ENCODE measurements at places on chromosomes 2 and 18.
A peak's percentile ranks its signal among the peaks of the same experiment; 100 is the strongest.

DNA sequence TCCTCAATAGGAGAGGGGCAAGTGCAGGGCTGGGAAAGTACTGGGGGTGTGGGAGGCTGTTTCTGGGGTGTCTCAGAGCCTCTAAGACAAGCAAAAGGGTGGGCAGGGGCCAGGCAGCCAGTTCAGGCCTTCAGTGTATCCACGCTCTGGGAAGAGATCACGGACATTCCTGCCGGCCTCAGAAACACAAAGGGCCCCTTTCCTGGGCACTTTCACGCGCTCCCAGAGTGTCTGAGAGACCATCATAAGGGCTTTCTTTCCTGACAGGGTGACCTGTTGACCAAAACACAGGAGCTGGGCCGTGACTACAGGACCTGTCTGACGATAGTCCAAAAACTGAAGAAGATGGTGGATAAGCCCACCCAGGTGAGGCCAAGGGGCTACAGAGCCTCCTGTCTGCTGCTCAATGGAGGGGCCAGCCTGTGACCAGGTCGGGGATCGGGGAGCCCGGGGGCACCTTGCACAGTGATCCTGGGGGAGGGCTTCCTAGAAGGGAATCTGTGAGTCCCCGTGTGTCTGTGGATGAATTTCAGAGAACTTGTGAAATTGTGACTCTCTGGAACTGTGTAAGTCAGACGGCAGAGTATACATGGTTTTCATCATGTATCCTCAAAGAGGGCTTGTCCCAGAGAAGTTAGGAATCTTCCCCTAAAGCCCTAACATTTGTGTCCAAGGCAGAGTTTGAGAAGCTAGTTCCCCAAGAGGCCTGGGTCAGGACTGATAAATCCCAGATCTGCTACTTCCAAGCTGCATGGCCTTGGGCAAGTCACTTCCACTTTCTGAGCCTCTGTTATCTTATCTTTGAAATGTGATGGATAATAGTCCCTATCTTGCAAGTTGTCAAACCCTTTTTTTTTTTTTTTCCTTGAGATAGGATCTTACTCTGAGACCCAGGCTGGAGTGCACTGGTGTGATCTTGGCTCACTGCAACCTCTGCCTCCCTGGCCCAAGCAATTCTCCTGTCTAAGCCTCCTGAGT is 1.8 kb downstream of the GNLY start:
- no peak for DNase-seq

- DNase-seq: no peak
Observed at GRCh38 chr2:73902284-73902683, 9.5 kb downstream of the ACTG2 start.

DNA sequence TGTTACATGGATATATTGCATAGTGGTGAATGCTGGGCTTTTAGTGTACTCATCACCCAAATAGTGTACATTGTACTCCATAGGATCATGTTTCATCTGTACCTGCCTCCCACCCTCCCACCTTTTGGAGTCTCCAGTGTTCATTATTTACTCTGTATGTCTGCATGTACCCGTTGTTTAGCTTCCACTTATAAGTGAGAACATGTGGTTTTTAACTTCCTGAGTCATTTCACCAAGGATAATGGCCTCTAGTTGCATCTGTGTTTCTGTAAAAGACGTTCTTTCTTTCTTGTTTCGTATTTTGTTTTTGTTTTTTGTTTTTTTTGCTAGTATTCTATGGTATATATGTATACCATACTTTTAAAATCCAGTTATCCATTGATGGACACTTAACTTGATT is 107.5 kb downstream of the MSTN start:
- no peak for DNase-seq

GRCh38 chr18:9015689-9016088 is 86.8 kb upstream of the NDUFV2 start:
- no peak for DNase-seq

DNA sequence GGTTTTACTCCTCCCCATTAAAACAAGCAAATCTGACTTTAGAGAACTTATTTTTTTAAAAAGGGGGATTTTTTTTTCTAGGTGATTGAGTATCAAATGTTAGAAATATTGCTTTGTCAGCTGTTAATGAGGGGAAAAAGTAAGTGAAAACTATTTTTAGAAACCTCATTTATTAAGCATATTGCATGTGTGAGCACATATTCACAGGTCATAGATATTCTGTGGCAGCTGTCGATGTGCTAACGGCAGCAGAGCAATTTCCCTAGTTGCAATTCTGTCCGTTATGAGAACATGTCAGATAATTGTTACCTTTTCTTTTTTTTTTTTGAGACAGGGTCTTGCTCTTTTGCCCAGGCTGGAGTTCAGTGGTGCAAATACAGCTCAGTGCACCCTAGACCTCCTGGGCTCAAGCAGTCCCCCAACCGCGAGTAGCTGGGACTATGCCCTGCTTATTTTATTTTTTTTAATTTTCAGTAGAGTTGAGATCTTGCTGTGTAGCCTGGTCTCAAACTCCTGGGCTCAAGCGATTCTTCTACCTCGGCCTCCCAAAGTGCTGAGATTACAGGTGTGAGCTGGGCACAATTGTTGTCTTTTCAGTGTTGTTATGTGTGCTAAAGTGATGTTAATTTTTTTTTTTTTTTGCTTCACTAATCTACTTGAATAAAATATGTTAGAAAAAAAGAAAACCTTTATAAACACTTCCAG is 69.8 kb downstream of the MTA3 start:
- DNase-seq: no peak

DNA sequence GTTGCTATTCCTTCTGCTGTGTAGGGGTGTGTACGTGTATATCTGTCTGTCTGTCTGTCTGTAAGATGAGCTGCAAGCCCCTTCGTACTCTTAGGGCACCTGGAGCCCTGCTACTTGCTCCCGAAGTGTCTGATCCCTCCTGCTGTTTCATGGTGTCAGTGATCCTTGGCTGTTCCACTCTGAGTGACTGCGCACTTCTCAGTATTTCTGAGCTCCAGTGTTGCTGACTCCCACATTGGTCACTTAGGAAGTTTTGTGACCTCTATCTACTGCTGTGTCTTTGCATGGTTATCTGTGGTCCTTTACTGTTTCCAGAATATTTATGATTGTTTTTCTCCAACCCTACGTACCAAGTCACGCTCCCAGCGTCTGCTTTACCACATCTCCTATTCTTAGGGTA is 16.2 kb downstream of the SEMA4F start:
- no peak for DNase-seq

DNA sequence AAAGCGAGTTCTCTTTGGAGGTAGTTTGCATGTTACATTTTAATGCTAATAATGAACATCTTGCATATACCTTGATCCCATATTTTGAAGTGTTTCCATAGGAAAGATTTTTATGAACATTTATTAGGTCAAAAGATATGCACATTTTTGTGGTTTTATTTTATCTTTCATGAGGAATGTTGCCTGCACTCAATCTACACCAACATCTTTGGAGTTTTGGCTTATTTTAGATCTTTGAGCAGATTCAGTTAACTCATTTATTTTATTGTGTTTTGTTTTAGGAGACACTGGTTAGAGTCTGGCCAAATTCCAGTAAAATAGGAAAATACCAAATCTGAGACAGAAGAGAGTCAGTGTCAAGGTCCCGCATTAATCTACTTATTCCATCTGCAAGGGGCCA is 540.9 kb downstream of the RNF144A start:
- no peak for DNase-seq

- DNase-seq: no peak
Observed at GRCh38 chr2:63034526-63034925, 16.1 kb upstream of the OTX1 start.

- DNase-seq: no peak
Observed at GRCh38 chr18:79069717-79070151, 540 bp downstream of the ATP9B start.

DNA sequence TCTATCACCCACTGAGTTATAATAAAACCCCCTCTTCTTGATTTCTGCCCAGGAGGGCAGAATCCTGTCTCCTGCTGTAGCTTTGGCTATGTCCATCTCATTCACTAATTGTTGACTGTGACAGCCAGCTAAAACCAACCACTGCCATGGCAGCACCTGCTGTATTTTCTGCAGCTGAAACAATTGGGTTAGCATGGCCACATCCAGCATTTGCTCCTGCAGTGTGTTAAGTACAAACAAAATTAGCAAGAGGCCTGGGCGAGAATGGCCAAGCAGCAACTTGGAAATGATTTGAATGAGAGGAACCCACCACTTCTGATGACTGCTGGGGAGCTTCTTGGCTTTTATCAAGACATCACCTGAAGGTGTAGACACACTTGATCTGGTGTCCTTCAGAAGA is 89.4 kb upstream of the LRRTM1 start:
- DNase-seq: no peak

DNA sequence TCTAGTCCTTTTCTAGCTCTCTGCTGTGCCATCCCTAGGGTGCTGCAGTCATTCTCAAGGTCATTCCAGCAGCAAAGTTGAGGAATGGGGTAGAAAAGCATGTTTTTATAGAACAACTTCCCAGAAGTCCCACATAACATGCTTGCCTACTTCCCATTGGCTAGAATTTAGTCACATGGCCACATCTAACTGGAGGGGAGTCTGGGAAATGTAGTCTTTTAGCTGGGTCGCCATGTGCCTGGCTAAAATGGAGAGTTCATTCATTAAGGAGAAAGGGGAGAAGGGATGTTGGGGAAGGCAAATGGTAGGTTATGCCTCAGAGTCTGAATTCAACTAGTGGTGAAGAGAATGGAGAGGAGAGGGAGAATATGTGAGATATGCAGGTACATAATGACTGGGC is 85.7 kb downstream of the SLC4A3 start:
- DNase-seq: no peak

DNA sequence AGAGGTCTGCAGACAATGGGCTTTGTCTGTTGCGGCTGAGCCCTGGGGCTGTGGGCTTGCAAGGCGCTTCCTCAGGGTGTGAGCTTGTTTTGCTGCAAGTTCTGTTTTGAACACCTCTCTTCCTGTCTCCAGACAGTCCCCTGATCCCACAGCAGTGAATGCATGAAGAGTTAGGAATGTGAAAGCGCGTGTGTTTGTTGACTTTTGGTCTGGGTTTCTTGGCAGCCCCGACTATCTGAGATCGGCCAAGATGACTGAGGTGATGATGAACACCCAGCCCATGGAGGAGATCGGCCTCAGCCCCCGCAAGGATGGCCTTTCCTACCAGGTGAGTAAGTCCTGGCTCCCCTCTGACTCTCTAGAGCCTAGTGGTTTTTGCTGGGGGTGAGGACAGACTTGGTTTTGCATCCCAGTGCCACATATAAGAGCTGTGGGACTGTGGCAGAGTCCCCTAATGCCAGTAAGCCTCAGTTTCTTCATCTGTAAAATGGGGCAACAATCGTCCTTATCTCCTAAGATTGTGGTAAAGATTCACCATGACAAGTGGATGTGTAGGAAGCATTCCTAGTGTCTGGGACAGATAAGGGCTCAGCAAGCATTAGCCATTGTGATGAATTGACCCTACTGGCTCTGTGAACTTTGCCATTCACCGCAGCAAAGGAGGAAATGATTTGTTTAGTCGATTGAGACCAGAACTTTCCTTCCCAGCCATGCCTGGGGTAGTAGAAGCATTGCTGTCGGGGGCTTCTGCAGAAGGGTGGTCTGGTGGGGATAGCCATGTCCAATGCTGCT is 3.0 kb downstream of the LBH start:
- DNase-seq: no peak

DNA sequence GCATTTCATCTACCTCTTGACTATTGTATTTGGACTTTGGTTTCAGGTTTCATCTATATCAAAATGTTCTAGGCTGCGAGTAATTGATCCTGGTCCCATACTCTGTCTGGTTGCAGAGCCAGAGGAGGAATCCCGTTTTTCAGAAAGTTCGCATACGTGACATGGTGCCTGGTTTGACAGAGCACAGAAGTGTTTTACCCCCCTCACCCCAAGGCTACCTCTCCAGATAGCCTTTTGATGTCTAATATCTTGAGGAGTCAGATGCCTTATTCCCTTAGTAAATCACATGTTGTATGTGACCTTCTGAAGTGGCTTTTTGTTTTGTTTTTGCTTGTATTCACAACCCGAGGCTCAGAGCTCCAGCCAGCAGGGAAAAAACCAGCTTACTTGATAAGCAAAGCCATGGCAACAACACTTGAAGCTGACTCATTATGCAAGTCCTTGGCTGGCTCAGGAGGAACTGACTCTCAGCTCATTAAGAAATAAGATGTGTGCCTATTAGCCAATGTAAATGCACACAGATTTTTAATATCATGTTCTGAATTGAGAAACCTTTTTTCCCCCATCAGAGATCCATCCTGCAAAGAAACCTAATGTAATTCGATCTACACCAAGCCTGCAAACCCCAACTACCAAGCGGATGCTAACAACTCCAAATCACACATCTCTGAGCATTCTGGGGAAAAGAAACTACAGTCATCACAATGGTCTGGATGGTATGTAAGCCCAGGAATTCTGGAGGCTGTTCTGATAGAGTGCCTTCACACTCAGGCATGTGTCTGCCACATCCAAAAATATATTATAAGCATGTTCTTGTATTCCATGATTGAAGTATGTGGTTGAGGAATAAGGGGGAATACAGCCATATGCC is 41.4 kb downstream of the OXER1 start:
- peak; percentile 59 for DNase-seq

- no peak for DNase-seq
Observed at GRCh38 chr2:169478745-169479256, 493 bp upstream of the BBS5 start.

GRCh38 chr2:79910643-79911042 is 393.9 kb downstream of the LRRTM1 start:
- no peak for DNase-seq

DNA sequence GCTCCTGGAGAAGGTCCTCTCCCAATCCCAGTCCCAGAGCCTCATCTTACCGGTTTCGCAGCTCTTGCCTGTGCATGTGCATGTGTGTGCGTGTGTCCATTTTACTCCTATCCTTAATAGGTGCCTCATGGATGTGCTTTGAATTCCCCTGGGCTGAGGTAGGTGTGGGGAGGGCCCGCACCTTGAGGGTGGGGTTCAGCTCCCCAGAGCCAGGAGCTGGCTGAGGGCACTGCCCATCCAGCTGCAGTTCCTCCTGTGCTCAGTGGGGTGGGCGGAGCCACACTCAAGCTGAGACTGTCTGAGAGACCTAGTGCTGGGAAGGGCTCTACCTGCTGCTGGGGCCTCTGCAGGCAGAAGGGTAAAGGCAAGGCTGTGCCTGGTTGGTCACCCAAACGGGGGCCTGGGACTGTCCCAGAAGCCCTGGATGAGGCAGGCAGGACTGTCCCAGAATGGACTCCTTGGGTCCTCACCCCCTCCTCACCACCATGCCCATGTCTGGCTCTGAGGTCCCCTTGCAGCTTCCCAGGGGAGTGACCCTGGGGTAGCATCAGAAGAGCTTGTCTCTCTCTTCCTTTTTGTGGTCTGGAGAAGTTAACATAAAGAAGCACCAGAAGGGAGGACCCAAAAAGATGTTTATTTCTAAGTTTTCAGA is 8.9 kb downstream of the GDF7 start:
- DNase-seq: no peak

DNA sequence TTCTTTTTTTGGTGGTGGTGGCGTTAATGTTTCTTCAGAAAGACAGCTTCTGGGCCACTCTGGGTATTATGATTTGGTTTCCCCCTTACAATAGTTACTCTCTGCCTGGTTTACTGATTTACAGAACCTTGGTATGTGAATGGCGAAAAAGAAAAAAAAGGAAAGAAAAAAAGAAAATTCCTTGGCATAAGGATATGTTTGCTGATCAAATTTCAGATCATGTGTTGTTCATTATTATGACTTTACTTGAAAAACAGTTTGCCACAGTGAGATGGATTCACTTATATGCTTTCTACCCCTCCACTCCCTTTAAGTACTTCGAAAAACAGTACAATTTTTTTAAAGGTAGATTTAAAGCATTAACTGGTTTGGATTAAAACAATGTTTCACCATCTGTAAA is 21.0 kb downstream of the BCL11A start:
- DNase-seq: no peak
